H1 (cell line): ENCODE measurements at places on chromosomes 11 and 22. TPM values are rescaled to one million over a fixed set of nuclear protein-coding genes. Genes with fewer than 3 reads are reported as not detected.
A peak's percentile ranks its signal among the peaks of the same experiment; 100 is the strongest.

The SMIM35 gene
- total RNA-seq = not detected in 2 replicates

The FLRT1 gene
- total RNA-seq = 0.28 and 0.42 TPM in 2 replicates

The CCDC15 gene
- total RNA-seq = 3.1 and 4.0 TPM in 2 replicates

The MMP1 gene
- not detected in 2 replicates for total RNA-seq

The PRDX5 gene
- 201 and 225 TPM in 2 replicates for total RNA-seq

GRCh38 chr11:77127235-77127911 is 673 bp upstream of the MYO7A start:
- H3K36me3 ChIP-seq = no peaks in the 10 kb centered on the region
- peak overlapping the region; percentile 5; the same call in 1 of the 2 replicates for H3K4me3 ChIP-seq
- H3K27me3 ChIP-seq = no peaks in the 10 kb centered on the region
- H3K4me1 ChIP-seq = peaks cover 11% of the 10 kb centered on the region
- no peak overlapping the region for H3K27ac ChIP-seq

GRCh38 chr11:60315871-60316270 is 11.2 kb upstream of the MS4A6E start:
- H3K4me3 ChIP-seq = no peak overlapping the region
- H3K27me3 ChIP-seq = no peaks in the 10 kb centered on the region
- H3K36me3 ChIP-seq = no peaks in the 10 kb centered on the region
- no peaks in the 10 kb centered on the region for H3K4me1 ChIP-seq
- H3K27ac ChIP-seq = no peak overlapping the region

GRCh38 chr22:42321908-42322561 is 51.6 kb upstream of the TCF20 start:
- peaks cover 6% of the 10 kb centered on the region for H3K4me1 ChIP-seq
- DNase-seq = no peak
- H3K27ac ChIP-seq = no peak overlapping the region
- no peaks in the 10 kb centered on the region for H3K27me3 ChIP-seq
- H3K4me3 ChIP-seq = no peak overlapping the region
- H3K36me3 ChIP-seq = no peaks in the 10 kb centered on the region

GRCh38 chr22:42025421-42025820 is 26.8 kb downstream of the WBP2NL start:
- H3K36me3 ChIP-seq = no peaks in the 10 kb centered on the region
- H3K27me3 ChIP-seq = no peaks in the 10 kb centered on the region
- no peak for DNase-seq

DNA sequence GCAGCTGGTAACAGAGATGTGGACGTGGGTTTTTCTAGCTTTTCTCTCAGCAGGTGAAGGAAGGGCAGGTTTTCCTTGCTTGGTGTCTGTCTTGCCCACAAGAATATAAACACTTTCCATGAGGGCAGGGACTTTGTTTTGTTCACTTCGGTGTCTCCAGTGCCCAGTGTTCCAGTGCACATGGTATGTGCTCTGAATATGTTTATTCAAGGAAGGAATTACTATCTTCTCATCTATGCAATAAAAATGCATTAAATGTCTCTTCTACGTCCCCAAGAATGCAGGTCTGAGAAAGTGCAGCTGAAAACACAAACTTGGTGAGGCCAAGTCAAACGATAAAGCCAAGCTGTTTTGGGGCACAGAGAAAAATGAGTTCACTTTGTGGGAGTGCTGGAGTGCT is 56.3 kb upstream of the PLET1 start:
- DNase-seq = no peak
- H3K4me1 ChIP-seq = peaks cover 2% of the 10 kb centered on the region
- H3K4me3 ChIP-seq = no peak overlapping the region

DNA sequence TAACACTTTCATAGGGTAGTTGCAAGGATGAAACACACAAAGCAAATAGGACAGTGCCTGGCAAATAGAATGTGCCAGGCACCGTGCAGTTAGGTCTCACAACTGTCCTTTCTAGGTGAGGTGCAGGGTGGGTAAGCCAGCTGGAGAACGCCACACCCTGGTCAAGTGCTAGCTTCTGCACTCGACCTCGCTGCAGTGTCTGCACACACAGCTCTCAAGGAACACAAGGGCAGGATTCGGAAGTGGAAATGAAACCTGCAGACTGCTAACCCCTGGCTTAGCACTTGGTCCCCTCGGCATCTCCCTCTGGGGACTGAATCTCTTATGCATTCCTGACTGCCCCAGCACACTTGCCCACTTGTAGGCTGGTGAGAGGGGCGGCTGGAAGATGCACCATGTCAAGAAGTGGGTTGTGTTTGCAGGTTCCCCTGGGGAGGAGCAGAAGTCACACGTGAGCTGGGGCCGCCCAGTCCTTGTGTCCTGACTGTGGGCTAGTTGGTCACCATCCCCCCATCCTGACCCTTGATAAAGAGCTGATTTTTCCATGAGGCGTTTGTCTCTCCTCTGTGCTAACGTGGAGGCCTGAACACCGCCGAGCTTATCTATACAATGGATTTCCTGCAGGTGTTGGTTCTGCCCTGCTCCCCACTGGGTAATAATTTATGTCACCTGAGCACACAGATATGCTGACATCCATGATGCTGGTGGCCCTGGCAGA is 89.0 kb downstream of the MICAL2 start:
- no peaks in the 10 kb centered on the region for H3K27me3 ChIP-seq
- H3K27ac ChIP-seq = no peak overlapping the region
- no peak overlapping the region for H3K4me3 ChIP-seq
- no peak for DNase-seq
- peaks cover 1% of the 10 kb centered on the region; the same call in 1 of the 2 replicates for H3K4me1 ChIP-seq

DNA sequence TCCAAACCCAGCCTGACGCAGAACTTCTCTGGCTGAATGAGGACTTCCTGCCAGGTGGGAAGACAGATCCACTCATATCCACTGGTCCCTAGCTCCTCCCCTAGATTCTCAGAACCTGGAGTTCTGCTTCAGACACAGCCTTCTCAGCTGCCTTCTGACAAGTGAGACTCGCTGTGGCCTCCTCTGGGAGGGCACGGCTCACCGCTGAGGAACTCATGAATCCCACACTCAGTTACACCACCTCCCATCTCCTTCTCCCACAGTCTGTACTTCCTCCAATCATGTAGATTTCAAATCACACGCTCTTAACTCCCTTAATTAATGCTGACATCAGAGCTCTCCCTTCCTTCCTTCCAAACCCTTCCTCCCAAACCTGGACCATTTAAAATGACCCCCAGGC is 86.4 kb upstream of the TMEM45B start:
- H3K27ac ChIP-seq = no peak overlapping the region
- no peaks in the 10 kb centered on the region for H3K36me3 ChIP-seq
- no peaks in the 10 kb centered on the region for H3K4me1 ChIP-seq
- no peak overlapping the region for H3K4me3 ChIP-seq

DNA sequence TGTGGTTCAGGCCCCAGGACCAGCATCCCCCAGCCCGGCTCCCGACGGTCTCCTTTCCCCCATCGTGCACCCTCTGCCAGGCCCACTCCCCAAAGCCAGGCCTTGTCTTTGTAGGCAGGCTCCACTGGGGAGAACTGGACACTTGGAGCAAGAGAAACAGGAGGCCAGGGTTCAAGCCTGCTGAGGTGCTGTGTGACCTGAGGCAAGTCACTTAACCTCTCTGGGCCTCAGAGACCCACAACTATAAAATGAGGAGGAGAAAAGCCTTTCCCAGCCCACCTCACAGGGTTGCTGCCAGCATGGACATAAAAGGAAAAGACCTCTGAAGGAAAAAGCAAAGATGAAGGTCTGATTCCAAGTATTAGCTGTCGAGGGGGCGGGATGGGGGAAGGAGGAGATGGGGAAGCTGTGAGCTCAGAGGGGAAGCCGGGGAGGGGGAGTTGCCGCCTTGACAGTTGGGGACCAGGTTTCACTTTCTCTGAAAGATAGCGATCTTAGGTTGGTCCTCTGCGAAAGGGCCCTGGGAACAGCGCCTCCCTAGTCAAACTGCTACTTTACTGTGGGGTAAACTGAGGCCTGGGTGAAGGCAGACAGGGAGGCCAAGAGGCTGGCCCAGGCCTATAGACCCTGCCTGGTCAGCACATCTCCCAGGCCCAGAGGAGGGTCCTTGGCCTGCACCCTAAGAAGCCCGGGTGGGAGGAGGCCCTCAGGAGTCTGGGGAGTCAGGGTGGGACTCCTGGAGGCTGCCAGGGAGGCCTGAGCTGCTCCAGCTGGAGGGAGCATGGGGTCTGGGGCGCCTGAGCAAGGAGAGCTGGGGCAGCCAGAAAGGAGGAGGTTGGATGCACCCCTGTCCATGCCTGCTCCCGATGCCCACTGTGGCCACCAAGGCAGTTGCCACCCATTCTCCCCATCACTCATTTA is 991 bp upstream of the OSM start:
- H3K27ac ChIP-seq = no peak overlapping the region
- H3K4me3 ChIP-seq = no peak overlapping the region
- no peaks in the 10 kb centered on the region for H3K4me1 ChIP-seq
- no peak for DNase-seq
- H3K36me3 ChIP-seq = no peaks in the 10 kb centered on the region

GRCh38 chr11:313787-314553 is at the start of gene IFITM1:
IFITM1 (plus strand) TSS chr11:314040; CDS start chr11:314171, 131 bp downstream.
- no peaks in the 10 kb centered on the region for H3K27me3 ChIP-seq
- H3K36me3 ChIP-seq = peaks cover 4% of the 10 kb centered on the region; the same call in 1 of the 2 replicates
- H3K27ac ChIP-seq = peak within 1 kb of the TSS; percentile 43; the same call in 1 of the 2 replicates
- DNase-seq = no peak
- H3K4me3 ChIP-seq = peak within 1 kb of the TSS; percentile 71
- peaks cover 9% of the 10 kb centered on the region for H3K4me1 ChIP-seq

DNA sequence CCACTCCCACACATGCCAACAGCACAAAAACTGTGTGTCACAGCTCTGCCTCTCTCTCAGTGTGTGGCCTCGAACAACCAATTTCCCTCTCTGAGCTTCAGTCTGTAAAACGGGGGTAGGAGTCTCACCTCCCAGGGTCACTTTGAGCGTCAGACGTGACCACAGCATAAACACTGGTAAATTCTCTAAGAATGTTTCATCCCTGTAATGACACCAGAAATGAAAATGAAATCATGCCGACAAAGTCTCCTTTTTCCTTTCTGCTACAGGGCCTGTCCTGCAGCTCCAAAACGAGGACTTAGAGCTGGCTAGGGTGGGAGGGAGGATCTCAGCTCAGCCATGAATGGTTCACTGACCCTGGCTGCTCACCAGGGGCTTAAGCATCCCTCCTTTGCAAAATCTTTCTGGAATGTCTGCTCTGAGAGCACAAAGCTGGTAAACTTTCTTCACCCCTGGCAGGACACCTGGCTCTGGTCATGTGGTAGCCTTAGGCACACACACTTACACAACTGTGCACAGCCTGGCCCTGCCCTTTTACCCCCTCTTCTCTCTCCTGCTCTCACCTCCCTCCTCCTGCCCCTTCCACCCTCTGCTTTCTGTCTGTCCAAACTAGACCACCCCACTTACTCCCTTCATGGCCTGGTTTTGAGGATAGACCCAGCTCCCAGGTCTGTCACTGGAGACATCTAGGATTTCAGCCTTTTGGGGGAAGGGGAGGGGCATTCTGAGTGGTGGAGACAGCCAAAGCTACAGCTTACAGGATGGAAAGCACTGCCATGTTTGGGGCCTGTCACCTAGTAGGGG is 12.3 kb upstream of the TSKU start:
- no peaks in the 10 kb centered on the region for H3K36me3 ChIP-seq
- H3K27me3 ChIP-seq = no peaks in the 10 kb centered on the region
- no peak overlapping the region for H3K27ac ChIP-seq
- DNase-seq = no peak

DNA sequence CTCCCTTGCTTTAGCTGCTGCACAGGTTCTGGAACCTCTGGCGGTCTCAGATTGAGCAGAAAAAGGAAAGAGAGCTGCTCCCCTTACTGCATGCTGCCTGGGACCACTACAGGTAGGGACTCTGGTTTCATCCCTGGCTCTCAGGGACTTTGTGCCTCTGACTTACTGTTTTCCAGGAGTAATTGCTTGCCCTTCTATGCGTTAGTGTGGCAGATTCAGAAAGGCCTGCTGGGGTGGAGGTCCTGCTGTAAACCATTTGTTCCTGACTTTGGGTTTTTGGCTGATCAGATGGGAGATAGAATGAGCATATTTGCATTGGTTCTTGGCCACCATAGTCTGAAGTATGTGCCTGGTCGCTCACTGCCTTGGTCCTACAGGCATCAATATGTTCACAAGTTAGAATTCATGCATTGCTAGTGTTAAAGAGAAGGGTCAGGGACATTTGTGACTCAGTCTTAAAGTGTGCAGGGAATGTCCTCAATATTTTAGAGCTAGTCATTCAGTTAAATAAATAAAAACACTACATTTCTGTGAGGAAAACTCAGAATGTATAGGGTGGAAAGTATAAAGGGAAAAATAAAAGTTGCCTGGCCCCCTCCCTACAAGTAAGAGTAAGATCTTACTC is 78.0 kb downstream of the PISD start:
- no peak overlapping the region for H3K27ac ChIP-seq
- DNase-seq = no peak
- H3K27me3 ChIP-seq = no peaks in the 10 kb centered on the region
- H3K4me3 ChIP-seq = no peak overlapping the region
- H3K4me1 ChIP-seq = no peaks in the 10 kb centered on the region

DNA sequence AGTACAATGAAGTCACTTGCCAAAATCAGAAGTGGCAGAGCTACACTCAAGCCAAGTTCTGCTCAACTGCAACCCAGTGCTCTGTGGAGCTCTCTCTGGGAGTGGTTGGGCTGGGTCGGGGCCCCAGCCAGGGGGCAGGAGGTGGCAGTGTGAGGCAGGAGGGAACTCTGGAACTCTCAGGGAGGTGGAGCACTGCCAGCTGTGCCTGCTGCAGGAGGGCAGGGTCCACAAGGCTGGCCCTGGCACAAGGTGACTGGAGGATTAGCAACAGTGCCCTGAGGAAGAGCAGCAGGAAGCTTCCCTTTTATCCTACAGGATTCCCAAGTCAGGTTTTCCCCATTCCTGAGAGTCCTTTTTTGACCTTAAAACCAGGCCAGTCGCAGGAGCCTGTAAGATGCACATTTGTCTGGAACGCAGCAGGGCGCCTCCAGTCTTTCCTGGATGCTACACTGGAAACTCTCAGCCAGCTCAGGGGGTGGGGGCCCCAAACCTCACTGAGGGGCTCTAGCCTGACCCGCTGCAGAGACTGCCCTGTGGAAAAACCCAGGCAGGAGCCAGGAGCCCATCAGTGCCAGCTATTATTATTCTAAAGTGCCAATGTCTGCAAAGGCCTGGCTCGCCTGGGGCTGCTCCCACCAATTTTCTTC is 31.8 kb downstream of the DKK3 start:
- DNase-seq = peak; percentile 45
- H3K4me1 ChIP-seq = no peaks in the 10 kb centered on the region
- no peaks in the 10 kb centered on the region for H3K27me3 ChIP-seq
- H3K36me3 ChIP-seq = no peaks in the 10 kb centered on the region
- H3K4me3 ChIP-seq = no peak overlapping the region
- H3K27ac ChIP-seq = no peak overlapping the region

DNA sequence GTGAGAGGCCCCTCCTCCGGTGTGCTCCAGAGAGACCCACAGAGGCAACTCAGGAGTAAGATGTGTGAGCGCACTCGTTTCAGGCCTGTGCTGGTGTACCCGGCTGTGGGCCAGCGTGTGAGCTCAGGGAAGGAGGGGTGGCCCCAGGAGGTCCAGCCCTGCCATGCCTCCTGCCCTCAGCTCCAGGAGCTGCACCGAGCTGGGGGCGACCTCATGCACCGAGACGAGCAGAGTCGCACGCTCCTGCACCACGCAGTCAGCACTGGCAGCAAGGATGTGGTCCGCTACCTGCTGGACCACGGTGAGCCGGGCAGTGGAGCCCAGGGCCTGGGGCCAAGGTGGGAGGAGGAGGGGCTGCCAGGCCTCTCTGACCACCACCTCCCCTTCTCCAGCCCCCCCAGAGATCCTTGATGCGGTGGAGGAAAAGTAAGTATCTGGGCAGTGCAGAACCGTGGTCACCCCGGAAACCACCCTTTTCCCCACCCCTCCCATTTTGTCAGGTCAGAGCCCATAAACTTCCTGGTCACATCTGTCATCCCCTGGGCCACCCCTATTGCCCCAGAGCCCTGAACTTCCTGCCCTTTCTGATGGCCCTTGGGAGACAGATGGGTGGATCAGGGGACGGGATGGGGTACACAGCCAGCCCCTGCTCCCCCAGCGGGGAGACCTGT is 2.5 kb upstream of the MDK start:
- DNase-seq = no peak
- peaks cover 31% of the 10 kb centered on the region; the same call in 1 of the 2 replicates for H3K36me3 ChIP-seq
- peaks cover 16% of the 10 kb centered on the region for H3K4me1 ChIP-seq
- no peaks in the 10 kb centered on the region for H3K27me3 ChIP-seq
- no peak overlapping the region for H3K27ac ChIP-seq
